ENCODE measurements at places on chromosomes 2 and 18.

DNA sequence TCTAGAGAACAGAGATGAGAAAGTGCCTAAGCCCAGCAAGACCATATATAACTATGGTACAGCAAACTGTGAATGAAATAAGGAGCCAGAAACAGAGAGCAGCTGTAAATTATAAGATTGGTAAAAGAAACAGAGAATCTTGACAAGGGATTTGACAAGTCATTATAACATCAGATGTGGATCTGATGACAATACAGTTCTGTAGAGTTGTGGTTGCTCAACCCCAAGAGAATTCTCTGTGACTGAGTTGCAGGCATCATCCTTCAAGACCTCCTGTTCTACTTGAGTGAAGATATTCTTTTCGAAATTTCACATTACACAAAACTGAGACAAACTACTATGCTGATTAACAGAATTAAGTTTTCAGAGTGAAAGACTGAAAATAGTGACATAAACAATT is 343.1 kb upstream of the SLC39A10 start:
- DNase-seq: no peak

GRCh38 chr18:424071-424661 is 76.3 kb downstream of the COLEC12 start:
- DNase-seq: no peak

DNA sequence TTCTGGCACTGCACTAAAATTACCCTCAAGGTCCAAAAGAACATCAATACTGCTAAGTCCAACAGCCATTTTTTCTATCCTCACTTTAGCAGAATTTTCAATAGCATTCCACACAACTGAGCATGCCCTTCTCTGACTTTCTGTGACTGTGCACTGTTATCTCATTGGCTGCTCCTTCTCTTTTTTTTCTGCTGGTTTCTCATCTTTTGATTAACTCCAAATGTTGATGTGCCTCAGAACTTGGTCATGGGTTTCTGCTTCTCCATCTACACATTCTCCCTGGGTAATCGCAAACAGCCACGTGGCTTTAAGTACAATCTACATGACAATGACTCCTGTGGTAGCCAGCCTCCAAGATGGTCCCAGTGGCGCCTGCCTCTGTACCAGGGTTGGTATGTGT is 75.0 kb upstream of the CD226 start:
- no peak for DNase-seq

DNA sequence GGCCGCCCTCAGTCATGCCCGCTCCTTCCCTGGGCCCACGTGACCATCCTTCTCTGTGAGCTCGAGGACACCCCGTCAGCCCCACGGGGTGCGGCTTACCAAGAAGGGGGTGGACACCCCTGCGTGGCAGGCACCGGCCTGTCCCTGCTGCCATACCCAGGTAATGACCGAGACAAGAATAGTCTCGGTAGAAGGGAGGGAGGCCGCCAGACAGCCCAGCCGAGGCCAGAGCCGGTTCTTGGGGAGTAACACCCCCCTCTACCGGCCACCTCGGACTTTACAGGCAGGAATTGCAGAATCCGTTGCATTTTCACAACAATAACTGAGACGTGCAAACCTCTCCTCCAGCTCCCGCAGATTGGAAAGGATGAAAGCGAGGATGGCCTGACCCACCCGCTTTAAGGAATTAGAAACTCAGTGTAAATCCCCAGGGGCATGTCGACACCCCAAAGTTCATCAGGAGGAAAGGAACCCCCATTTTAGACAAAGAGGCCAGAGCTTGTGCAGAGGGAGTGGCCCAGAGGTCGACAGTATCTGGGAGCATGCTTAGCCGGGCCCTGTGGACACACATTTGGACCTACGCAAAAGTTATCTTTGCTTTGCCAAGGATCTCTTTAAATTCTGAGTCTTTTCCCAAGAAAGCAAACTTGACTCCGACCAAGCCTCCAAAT is 60.1 kb upstream of the GLI2 start:
- DNase-seq: no peak

DNA sequence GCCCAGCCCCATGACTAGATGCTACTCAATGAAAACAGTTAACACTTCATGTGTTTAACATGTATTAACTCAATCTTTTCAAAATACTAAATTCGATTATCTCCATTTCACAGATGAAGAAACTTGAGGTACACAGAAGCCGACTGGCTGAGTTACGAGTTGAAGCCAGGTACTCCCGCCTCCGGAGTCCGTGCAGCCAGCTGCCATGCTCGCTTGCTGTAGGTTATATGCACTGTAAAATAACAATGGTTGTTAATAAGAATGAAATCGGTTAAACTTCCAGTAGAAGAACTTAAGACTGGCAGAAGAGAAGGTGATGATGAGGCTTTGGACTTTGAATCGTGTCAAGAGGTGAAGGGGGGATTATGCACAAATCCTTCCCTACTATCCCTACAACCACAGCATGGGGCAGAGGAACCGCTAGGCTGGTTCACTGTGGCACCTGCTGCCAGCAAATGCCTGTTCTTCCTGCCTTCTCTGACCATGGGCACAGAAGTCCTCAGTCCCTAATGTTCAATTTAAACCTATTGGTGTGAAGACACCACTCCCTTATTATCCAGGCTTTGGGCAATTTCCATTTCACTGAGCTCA is 25.4 kb downstream of the COX7A2L start:
- no peak for DNase-seq

DNA sequence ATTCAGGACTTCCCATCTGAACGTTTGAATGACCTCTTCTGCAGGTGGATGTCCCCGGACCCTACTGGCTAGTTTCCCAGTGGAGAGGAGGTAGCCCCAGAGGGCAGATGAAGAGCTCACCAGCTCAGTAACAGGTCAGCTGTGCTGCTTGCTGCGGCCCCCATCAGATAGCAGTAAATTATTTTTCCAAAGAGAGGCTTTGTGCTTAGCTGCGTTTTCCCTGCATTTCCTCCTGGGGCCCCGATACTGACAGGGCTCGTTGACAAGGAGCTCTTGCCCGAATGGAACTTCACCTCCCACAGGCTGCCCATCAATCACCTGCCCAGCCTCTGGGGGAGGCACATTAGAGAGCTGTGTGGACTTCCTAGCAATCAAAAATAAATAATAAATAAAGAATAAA is 185.8 kb downstream of the DOK6 start:
- no peak for DNase-seq

- no peak for DNase-seq
Measured at GRCh38 chr2:202638721-202639120, 4.0 kb downstream of the FAM117B start.

DNA sequence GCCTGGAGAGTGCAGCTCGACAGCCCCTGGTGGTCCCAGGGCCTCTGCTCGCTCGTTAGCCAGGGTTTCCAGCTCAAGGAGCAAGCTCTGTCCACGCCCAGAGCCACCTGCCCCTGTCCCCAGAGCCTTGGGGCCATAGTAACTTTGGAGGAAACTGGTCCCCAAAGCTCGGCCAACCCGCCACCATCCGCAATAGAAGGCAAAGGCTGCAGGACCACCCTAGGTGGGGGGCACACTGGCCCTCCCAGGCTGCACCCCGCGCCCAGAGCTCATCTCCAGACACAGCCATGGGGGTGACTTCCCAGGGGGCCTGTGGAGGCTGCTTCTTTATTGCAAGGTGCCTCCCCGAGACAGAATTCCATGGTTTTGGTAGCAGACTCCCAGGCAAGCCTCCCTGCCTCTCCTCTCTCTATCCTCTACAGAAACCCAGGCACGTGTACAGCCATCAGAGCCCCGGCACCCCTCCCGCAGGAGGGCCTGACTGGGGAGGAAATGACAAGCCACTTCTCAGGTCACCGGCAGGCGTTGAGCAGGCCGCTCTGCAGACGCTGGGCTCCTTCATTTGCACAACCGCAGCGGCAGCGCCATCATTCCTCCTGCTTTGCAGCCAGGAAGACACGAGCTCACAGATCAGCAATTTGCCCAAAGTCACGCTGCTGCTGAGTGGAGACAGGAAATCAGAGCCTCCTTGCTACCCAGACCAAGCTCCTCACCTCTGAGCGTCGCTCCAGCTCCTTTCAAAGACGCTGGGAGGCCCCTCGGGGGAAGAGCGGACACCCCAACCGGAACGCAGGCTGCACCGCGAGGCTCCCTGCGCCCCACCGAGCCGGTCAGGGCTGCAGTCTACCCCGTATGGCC is 80.2 kb downstream of the NDUFA10 start:
- DNase-seq: peak; percentile 54

GRCh38 chr2:108986916-108987510 is 2.0 kb downstream of the EDAR start:
- no peak for DNase-seq

- no peak for DNase-seq
Measured at GRCh38 chr18:13416848-13417247, 198.3 kb downstream of the LDLRAD4 start.

- DNase-seq: no peak
Measured at GRCh38 chr2:109201465-109202327, 72.7 kb downstream of the SH3RF3 start.

DNA sequence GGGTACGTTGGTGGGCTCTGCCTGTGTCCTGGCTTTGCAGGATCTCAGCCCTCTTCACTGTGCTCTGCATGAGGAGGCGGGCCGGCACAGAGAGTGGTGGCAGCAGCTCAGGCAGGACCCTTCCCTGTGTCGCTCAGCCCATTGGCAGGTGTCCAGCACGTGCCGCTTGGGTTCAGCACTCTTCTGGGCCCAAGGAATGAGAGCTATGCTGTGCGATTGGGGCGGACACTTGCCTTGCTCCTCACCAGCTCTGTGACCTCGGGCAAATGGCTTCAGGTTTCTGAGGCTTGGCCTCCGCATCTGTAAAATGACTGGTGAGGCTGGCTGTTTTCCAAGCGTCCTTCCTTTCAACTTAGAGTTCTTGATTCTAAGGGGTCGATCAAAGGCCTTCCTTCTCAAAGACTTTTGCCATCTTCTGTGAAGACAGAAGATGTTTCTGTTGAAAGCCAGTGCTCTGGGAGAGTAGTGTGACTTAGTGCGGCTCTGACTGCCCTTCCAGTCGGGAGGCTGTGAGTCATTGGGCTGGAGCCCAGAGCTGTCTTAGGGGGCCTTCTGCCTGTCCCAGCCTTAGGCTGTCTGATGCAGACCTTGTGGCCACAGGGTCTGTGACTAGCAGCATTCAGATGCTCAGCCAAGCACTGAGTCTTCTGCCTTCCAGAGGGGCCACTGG is 35.6 kb downstream of the GLI2 start:
- DNase-seq: no peak

DNA sequence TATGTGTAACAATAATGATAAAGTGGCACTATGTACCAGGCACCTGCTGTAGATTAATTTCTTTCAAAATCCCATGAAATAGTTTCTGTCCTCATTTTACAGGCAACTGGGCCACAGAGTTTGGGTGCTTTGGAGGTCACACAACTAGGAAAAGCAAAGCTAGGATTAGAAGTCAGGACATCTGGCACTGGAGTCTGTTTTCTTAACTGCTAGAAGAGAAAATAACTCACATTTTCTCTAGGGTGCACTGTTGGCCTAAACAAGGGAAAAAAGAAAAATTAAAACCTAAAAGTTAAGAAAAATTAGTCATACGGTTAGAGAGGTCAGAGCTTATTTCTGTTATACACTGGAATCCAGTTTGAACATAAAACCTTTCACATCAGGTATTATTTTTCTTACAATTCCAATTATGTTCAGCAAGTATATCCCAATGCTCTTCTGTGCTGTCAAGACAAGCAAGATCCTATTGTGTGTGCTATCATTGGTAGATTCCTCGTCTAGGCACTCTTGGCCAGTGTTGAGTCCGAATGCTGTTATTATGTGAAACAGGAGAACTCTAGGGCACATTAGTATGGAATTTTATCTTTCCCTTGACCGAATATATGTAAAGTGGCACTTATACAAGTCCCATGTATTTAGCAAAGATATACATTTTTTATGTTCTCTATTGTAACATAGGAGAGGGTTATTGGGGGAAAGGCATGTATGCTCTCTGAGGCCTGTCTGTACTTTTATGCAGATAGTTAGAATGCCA is 1.5 kb upstream of the OSGEPL1 start:
- no peak for DNase-seq

GRCh38 chr2:96262306-96262705 is 3.5 kb downstream of the TMEM127 start:
- no peak for DNase-seq

DNA sequence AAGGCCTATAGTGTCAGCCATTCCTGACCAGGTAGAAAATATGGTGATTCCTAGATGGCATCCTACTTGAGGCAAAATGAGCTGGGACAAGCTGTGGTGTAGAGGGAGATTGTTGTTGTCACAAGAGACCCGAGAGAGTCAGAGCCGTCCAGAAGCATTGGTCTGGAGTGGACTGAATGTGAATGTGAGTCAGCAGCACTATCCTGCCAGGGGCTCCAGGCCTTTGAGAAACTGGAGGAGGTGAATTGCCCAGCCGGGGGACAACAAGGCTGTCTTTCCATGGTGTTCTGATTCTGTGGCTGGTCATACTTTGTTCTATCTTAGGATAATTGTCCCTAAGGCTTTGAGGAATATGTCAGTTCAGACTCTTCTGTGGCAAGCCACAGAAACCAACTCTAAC is 29.4 kb upstream of the EIF2AK3 start:
- no peak for DNase-seq

DNA sequence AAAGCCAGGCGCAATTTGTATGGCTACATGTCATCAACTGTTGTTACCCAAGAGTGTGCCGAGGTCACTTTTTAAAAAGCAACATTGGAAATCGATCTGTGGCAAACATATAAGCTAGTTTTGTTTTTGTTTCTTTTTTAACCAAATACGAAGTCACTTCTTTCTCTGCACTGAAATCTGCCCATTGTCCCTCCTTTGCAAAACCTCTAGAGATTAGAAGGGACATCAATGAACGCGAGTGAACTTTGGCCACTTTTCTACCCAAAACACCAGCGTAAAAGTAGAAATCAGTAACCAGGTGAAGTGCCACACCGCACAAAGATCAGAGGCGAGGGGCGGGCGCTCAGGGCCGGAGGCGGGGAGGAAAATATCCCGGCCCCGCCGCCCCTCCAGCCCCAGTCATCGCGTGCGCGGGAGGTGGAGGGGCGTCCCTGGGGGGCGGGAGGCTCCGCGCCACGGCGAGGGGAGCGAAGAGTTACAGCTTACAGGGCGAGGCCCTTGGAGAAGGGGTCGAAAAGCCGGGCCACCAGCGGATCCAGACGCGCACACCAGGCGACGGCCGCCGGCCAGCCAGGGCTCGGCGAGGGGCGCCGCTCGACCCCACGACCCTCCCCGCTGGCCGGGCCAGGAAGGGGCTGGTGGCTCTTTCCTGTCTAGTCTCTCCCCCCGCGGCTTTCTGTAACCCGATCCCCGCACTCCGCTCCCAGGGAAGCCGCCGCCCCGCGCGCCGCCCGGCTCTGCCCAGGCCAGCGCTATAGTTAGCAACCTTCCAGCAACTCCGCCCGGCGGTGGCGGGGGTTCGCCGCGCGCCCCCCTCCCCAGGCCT is 993 bp downstream of the RBMS1 start:
- DNase-seq: peak; percentile 83

DNA sequence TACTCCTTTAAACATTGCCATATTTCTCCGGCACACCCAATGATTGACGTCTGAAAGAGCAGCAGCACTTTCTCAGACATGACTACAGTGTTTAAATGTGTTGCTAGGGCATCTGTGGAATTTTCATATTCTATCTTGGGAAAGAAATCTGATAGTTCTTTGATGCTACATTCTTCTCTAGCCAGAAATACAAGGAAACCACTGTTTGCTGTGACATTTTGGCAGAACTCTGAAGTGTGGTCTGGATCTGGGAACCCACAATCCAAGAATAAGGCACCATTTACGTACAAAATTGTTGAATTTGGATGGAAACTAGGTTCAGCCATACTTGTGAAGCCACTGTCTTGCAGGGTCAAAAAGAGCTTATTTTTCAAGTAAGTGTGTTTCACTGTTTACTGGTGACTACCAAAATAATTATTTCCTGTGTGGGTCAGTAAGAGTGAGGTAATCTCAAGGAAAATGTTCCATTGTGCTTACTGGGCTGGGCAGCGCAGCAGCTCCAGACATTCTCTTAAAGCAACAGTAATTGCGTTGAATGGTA is 21.3 kb upstream of the CD28 start:
- DNase-seq: no peak

Data from coronary artery (tissue), 2 donors.